ENCODE measurements at places on chromosomes 3 and 15.

DNA sequence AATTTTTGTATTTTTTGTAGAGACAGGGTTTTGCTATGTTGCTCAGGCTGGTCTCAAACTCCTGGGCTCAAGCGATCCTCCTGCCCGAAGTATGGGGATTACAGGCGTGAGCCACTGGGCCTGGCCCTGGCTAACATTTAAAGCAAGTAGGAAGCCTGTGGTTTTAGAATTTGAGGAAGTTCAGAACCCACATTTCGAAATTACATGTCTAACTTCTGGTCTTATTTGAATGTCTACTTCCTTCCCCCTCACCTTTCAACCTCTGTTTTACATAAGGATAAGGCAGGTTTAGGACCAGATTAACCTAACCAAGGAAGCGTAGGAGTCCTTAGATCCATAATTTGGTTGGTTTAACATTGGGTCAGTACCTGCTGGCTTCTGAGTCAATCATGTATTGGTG lies 120.5 kb upstream of the PROK2 start:
- DNase-seq: no peak

DNA sequence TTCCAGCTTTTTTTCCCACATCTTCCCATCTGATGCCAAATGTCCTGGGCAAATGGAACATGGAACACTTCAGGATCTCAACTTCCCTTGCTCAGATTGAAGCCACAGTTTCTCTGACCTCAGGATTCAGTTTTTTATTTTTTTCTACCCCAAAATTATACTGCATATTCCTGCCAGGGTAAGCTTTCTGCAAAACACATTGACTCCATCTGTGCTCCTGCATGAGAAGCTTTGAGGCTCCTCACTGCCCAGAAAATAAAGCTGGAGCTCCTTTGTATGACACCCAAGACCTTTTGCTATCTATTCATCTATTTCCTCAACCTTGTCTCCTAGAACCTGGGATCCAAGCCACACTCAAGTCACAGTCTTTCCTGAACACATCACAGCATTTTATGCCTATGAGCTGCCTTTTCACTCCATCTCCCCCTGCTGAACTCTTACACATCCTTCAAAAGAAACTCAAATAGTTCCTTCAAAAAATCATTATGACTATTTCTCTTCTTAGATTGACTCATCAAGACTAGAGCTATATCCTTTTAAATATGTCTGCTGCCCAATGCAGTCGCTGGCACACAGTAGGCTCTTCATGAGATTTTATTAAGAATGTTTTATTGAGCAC lies 57.4 kb upstream of the PSMD6 start:
- no peak for DNase-seq

DNA sequence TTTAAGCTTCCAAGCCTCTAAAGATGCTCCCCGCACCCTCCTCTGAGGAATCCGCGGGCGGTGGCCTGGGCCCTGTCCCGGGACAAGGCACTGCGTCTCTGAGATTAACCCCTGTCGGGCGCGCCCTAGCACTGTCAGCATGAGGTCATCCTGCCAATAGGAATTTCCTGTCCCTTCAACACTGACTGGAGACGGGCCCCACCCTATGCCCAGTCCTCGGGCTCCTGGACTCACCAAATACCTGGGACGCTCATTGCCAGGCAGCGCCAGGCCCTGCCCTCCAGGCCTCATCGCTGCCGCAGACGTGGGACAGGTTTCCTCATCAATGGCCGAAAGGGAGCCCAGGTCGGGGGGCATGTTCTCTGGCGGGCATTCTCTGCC lies 67.6 kb upstream of the SH3GL3 start:
- no peak for DNase-seq

DNA sequence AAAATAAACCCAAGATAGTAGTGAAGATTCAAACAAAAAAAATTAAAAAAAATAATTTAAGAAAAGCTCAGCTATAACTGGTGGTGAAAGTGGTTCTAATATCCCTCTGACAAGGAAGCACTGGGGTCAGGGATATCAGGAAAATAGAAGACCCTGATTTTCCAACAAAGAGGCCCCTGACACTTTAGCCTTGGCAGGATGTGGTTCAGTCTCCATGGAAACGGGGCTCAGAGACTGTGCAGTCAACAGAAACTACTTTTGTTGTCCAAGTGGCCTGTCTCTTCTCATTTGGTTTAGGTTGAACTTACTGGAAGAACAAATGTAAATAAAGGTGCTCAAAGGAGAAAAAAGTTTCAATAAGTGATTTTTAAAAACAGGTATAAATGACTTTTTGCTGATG lies 27.2 kb downstream of the INTS14 start:
- DNase-seq: no peak

DNA sequence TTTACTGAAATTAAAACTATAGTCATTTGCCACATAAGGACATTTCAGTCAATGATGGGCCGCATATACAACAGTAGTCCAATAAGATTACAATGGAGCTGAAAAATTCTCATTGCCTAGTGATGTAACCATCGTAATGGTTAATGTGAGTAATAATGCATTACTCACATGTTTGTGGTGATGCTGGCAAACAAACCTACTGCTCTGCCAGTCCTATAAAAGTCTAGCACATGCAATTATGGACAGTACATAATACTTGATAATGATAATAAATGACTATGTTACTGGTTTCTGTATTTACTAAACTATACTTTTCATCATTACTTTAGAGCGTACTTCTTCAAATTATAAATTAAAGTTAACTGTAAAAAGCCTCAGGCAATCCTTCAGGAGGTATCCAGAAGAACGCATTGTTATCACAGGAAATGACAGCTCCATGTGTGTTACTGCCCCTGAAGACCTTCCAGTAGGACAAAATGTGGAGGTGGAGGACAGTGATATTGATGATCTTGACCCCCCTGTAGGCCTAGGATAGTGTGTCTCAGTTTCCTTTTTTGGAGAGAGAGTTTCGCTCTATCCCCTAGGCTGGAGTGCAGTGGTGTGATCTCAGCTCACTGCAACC lies 102.7 kb downstream of the ATP1B3 start:
- no peak for DNase-seq

DNA sequence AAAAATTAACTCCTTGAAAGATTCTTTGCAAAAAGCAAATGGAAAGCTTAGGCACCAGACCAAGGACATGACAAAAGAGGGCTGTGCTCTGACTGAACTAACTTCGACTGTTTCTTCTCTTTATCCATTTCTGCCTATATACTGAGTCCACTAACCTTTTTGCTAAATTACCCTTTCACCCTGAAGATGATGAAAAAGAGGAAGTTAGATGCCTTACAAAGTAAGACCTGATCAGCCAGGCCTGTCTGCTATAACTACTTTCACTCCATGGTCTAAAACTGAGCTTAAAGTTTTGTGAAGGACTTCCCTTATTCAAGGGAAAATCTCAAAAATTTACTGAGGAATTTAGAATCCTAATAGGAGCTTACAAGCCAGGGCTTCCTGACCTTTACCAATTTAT lies 6.2 kb upstream of the IGSF10 start:
- no peak for DNase-seq

DNA sequence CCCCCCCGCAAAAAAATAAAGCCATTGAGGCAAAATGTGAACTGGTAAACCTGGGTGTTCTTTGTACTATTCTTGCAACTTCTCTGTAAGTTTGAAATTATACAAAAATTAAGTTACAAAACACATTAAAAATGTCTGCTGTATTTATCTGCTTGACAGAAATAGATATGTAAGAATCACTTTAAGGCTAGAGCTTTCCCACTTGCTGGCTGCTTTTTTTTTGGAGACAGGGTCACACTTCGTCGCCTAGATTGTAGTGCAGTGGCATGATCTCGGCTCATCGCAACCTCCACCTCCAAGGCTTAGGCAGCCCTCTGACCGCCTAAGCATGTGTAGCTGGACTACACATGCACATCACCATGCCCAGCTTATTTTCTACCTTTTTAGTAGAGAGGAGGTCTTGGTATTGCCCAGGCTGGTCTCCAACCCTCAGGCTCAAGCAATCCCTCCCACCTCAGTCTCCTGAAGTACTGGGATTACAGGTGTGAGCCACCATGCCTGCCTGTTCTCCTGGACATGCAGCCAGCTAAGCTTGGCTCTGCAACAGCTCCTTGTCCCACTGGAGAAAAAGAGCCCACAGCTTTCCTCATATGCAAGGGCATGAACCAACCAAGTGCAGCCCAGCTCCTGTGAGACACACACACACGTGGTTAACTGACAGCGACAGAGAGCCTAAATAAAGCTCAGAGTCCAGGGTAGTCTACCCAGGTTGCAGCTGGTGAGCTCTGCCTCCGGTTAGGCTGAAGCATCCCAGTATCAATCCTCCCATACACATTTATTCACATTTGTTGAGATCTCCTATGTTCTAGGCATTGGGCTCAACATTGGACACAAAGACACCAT lies 4.5 kb downstream of the RPS17 start:
- DNase-seq: no peak

DNA sequence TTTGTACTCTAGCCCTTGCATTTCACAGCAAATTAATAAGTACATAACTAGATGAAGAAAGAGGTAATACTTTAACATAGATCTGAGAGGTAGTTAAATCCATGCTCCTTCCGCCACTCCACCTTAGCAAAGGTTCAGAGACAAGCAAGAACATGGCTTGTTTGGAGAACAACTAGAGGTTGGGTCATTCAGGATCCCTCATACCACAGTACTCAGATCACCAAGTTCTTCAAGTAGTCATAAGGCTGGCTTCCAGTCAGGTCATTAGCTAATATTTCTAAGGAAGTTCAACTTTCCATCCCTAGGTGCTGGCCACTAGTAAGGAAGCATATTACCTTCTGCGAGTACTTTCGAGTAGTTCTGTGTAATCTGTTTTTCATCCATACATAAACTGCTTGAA lies 44.1 kb downstream of the CD200R1 start:
- DNase-seq: no peak

GRCh38 chr3:18307529-18307928 lies 117.6 kb downstream of the SATB1 start:
- no peak for DNase-seq

- DNase-seq: no peak
Measured at GRCh38 chr3:39491733-39492350, 24.4 kb downstream of the MOBP start.

DNA sequence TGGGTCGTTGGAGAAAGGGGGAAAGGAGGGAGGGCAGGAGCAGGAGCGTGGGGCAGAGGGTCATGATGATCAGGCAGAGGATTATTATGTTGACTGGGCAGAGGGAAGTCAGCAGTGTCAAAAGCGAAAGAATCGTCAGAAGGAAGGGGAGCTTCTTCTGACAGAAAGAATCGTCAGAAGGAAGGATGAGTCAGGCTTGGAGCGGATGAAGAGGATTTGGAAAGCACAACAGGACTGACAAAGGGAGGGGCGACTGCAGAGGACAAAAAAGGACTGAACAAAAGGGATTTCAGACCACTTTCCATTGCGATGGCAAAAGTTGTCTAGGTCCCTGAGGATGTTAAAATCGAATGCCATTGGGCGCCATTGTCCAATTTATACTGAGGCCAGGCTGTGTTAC lies 1053.5 kb downstream of the SI start:
- DNase-seq: no peak

GRCh38 chr15:66823601-66824000 lies 121.6 kb downstream of the SMAD6 start:
- DNase-seq: no peak

DNA sequence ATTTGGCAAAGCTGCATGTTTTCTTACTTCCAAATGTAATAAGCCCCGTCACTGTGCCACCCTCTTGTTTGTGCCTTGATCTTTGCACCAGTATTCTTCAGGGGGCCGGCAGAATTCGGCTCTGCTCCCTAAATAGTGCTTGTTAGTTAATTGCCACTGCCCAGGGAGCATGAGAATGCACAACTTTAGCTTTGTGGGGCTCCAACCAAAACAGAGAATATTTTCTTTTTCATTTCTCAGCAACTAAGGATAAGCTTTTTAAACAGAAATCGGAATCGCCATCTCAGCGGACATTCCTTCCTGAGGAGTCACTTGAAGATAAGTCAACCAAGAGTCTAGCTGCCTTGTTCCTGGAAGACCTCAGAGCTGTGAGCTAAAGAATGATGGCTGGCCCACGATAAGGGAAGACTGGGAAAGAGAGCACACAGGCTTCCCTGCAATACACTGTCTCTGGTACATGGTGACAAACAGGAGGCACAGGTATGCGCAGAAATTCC lies 106.0 kb downstream of the LRIG1 start:
- no peak for DNase-seq

Measured in NCI-H524 treated with DMSO at 0.1 percent for 48 hours (cell line).